ENCODE measurements at places on chromosomes 4 and X.

DNA sequence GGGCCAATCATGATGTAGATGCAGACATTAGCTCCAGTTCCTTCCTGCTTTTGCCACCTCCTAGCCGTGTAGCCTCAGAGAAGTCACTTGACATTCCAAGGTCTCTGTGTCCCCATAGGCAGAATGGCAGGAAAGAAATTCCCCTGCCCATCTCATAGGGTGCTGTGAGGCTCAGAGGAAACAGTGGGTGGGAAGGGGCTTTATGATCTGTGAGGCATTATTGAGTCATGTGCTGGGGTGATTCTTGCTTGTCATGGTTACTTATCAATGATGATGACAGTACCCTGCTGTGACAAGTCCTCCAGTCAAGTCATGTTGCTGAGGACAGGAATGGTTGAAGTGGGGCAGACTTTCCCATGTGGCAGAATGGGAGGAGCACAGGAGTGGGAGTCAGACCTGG, 63.7 kb downstream of the MSX1 start:
- no peak for DNase-seq

DNA sequence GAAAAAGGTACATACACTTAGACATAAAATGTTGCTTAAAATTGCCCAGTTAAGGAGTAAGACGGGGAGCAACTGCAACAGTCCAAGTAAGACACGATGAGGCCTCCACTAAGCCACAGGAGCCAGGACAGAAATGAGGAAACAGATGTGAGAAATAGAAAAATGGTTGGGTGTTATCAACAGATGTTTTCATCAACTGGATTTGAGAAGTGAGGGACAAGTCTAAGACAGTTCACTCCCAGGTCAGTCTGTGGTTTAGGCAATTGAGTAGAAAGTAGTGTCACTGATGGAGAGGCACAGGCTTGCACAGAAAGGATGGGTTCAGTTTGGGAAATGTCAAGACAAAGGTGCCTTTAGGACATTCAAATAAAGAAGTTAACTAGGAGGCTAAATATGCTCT, 23.5 kb upstream of the PHF8 start:
- DNase-seq: no peak

GRCh38 chrX:10750581-10750980, 130.2 kb upstream of the MID1 start:
- DNase-seq: no peak

DNA sequence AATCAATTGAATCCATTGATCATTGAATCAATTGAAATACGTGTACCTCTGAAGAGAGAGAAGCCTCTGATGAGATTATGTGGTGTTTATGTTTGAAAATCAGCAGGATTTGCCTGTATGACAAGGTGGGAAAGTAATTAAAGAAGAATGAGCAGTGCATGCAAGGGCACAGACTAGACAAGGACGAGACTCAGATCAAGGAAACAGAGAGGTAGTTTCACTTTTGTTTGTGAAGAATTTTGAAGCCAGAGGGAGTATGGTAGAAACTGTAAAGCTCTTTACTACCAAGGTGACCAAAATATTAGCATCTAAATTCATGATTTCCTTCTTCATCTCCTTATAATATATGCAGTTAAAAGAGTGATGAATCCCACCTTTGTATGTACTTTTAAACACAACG, 1830.0 kb upstream of the IGFBP7 start:
- DNase-seq: no peak

- no peak for DNase-seq
Measured at GRCh38 chrX:132614297-132614696, 125.5 kb upstream of the MBNL3 start.

- no peak for DNase-seq
Measured at GRCh38 chrX:108088511-108088910, 2.8 kb downstream of the PSMD10 start.

DNA sequence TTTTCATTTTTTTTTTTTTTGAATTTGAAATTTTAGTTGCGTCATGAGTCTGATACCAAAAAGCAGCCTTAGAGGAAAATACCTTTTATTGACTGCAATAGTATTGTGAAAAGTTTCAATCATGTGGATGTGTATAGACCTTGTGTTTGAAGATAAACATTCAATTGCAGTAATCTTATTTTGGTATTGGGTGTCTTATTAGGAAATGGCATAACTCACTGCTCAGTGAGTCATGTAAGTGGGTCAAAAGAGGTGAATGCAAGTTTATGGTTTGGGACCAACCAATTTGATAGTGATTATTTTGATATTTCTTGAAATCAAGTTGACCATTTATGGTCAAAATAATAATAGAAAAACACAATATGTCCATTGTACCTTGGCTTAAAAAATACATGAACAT, 627.8 kb upstream of the SLIT2 start:
- DNase-seq: no peak

DNA sequence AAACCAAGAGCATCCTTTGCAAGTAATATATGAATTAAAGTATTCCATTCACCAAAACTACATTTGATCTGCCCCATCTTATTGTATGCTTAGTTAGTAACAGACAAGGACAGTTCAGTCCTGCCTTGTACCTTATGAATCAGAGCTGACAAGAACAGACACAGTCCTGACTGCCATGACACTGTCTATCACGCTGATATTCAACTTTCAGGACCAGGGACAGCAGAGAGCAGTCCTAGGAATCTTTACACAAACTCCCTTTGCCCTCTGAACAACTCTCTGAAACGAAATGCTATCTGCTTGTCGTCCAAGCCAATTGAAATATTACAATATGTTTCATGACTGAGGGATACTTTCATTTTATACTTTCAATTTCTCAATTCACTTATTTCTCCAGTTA, 268.6 kb upstream of the VCX start:
- DNase-seq: no peak

GRCh38 chr4:6252051-6252450, 17.6 kb upstream of the WFS1 start:
- DNase-seq: no peak

DNA sequence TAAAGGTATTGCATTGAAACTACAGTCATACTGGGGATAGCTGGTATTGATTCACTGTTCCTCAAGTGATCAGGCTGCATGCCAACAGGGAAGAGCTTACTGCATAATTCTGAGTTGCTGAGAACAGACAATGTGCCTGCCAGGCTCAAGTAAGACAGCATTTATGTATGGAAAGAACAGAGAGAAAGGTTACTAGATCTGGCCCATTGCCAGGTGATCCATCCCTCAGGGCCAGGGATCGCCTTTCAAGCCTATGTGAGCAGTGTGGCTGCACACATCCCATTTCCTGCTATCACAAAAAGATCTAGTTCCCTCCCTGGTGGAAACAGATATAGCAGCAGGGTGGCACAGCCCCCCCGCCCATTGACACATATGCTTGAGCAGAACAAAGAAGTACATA, 254.0 kb downstream of the TMA16 start:
- peak; percentile 24 for DNase-seq

DNA sequence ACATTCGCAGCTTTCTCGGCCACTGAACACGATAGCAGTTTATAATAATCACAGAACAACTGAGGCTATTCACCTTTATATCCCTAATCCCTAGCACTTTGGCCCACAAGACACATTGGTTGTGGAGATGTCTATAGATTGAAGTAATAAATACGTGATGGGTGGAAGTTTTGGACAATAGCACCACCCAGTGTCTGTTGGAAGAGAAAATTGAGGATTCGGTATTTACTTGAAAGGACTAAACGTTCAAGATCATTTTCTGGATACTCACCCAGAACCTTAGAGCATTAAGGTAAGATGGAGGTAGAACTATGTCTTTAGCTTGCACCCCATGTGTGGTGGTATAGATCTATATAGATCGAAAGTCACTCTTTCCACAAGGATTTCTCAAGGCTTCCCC, 787 bp upstream of the TMSB15A start:
- peak; percentile 2 for DNase-seq

DNA sequence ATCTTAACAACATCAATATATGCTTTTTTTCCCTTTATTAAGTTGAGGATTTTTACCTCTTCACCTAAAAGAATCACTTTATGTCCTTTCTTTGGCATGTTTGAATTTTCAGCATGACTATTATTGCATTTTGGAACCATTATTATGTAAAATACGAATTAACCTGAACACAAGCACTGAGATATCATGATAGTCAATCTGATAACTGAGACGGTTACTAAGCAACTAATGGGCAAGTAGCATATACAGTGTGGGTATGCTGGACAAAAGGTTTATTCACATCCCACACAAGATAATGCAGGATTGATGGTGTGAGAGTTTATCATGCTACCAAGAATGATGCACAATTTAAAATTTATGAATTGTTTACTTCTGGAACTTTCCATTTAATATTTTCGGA, 24.6 kb upstream of the GLRA3 start:
- no peak for DNase-seq

GRCh38 chr4:86114563-86114962, 245.3 kb downstream of the MAPK10 start:
- no peak for DNase-seq

DNA sequence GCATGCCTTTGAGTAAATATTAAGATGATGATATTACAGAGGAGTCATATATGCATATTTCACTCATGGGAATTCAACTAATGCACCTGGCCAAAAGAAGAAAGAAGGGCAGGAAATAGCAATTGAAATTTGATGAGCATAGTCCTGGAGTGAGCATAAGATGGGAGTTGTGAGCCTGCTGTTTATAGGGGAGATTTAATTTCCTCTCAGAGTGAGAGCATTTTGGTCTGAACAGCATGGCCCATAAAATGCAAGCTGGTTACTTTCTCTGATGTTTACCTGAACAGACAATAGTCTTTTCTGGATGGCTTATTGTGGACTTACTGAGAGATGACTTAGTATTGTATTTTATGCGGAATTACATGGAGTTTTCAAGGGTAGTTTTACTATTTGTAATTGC, 53.6 kb downstream of the FHIP1A start:
- DNase-seq: no peak

DNA sequence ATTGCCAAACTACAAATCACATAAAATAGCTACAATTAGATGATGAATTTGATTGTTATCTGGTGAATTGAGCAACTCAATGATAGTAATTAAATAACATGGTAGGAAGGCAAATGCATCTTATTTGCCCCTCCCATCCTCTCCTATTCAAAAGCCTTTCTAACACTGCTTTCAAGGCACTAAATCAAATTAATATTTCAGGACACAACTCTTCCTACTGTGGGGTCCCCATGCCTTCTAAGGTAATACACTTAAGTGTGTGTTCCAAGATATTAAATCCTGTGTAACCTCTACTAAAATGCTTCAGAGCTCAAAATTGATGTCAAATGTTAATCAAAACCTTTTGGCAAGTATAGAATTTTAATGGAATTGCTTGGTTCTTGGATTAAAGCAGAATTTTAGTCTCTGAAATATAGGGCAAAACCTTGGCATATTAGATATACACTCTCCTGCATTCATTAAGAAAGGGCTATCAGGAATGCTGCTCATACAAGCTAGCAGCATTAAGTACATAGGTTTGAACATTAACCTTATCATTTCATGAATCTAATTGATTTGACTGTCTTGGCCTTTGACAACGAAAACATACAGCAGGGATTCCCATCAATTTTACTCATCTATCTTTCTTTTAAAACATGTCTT, 371.8 kb upstream of the GALNTL6 start:
- DNase-seq: no peak

DNA sequence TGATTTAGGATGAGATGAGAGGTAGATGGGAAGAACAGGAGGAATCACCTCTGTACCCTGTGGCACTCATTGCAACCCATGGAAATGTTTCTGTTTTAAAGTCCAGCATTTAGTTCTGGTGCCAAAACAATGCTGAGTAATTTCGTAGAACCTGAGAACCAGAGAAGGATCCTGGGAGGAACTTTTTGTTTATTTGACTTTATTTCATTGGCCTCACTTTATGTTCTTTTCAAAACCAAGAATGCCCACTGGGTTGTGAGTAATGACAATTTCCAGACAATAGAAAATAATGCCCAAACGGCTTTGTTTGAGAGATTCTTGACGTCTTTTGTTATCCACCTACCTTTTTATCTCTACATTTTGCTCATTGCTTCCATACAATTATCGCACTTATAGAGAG, 111.3 kb downstream of the SHROOM3 start:
- no peak for DNase-seq

DNA sequence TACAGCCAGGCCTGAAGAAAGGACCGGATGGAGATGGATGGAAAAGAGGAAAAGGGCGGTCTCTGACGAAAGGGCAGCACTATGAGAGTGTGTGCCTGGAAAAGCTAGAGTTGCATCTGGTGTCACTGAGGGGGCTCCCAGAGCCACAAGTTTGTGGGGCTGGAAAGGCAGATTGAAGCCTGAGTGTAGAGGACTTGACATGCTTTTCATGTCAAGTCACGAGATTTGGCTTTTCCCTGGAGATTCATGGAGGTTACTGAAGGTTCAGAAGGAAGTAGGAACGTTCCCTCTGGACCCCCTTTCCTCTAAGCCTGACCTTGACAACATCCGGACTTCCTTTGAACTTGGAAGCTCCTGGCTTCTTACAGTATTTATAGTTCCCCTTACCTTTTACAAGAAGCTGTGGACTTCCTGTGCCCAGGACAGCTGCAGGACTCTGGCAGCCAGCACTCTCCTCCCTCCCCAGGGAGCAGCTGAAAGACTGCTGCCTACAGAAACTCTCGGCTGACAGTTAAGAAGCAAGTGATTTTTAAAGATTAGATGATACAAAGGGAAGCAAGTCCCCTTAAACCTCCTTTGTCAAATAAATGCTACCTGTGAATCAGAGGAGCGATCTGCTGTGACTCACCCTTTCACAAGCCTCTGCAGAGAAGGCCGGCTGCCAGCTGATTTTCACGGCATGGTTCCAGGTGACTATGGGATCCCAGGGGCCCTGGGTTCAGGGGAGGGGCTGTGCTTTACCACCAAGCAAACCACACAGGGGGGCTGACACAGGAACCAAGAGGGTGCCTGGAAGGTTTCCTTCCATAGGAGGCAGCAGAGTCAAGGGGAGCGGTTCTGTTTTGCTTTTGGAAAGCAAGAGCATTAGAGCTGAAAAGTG, 72.9 kb upstream of the STIM2 start:
- DNase-seq: peak; percentile 13

DNA sequence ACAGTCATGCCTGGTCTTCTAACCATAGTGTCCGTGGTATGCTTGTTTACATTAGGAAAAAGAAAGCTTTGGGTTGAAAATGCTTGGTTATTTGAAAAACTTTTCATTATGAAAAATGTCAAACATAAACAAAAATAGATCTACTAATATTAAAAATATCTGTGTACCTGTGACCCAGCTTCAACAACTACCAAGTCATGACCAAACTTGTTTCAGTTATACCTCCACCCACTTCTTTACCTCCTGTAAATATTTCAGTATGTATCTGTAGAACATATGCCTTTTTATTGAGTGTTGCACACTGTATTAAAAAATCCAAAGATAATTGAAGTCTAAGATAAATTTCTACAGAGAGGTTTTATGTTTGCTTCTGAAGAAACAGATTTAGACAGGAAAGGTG, 153.7 kb upstream of the GYPA start:
- DNase-seq: no peak

Measured in NCI-H1092 (cell line).